CMK (cell line): ENCODE measurements at places on chromosomes 6 and 20.
A peak's percentile ranks its signal among the peaks of the same experiment; 100 is the strongest.

GRCh38 chr20:24617757-24618450, 148.5 kb downstream of the SYNDIG1 start:
- DNase-seq = no peak

DNA sequence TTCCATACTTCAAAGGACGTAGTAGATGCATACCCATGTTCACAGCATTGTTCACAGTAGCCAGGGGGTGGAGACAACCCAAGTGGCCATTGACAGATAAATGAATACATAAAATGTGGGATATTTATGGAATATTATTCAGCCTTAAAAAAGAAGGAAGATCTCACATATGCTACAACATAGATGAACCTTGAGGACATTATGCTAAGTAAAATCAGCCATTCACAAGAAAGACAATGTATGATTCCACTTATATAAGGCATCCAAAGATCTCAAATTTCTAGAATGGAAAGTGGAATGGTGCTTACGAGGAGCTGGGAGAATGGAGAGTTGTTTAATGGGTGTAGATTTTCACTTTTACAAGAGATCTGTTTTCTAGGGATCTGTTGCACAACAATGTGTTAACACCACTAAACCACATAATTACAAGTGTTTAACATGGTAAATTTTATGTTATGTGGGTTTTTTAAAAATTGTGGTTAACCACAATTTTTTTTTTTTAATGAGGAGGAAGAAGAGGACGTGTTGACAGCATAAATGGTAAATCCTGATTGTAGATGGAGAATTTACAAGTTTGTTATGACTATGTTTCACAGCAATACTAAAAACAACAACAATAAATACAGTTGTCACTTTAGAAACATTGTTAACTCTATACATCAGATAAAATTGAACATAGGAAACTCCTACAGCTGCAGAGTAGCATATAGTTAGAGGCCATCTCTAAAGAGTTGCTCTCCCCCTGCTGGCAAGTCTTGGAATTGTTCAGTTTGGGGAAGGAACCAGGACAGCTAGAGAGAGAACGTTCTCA, 41.6 kb downstream of the CCN2 start:
- DNase-seq = peak; percentile 54

DNA sequence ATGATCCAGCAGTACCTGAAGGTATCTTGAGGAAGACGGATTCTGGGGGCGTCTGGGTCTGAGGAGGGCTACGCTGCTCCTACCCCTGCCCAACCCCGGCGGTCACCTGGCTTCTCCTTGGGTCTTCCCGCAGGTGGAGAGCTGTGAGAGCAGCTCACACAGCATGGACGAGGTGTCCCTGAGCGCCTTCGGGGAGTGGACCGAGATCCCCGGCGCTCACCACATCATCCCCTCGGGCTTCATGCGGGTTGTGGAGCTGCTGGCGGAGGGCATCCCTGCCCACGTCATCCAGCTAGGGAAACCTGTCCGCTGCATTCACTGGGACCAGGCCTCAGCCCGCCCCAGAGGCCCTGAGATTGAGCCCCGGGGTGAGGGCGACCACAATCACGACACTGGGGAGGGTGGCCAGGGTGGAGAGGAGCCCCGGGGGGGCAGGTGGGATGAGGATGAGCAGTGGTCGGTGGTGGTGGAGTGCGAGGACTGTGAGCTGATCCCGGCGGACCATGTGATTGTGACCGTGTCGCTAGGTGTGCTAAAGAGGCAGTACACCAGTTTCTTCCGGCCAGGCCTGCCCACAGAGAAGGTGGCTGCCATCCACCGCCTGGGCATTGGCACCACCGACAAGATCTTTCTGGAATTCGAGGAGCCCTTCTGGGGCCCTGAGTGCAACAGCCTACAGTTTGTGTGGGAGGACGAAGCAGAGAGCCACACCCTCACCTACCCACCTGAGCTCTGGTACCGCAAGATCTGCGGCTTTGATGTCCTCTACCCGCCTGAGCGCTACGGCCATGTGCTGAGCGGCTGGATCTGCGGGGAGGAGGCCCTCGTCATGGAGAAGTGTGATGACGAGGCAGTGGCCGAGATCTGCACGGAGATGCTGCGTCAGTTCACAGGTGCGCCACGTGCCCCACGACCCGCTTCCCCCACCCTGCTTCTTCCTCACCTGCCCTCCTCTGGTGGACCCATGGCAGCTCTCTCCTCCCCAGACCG, 166.9 kb upstream of the RNF24 start:
- DNase-seq = no peak

DNA sequence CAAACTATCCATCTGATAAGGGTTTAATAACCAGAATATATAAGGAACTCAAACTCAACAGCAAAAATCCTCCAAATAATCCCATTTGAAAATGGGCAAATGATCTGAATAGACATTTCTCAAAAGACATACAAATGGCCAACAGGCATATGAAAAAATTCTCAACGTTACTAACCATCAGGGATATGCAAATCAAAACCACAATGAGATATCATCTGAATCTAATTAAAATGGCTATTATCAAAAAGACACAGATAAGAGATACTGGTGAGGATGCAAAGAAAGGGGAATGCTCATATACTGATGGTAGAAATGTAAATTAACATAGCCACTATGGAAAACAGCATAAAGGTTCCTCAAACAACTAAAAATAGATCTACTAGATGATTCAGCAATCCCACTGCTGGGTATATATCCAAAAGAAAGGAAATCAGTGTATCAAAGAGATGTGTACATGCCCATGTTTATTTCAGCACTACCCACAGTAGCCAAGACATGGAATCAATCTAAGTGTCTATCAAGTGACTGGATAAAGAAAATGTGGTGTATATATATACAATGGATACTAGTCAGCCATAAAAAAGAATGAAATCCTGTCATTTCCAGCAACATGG, 6.1 kb upstream of the BRD2 start:
- no peak for DNase-seq

GRCh38 chr6:114364301-114364700, 21.5 kb upstream of the HS3ST5 start:
- DNase-seq = no peak

GRCh38 chr6:44474643-44475042, 87.1 kb downstream of the CDC5L start:
- DNase-seq = no peak

DNA sequence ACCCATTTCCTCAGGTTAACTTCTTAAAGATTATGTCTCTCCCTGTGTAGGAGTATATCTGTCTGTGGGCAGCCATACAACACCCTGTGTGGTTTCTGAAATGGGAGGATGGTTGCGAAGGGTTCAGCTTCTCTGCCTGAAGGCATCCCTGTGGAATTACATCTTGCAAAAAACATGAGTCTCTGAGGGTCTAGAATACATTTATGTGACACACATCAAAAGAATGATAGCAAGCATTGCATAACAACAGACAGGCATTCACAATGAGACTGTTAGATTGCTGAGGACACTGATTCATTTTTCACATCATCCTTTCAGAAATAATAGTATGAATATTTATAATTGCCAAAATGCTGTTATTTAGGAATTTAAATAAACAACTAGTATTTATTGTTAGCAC, 670.9 kb downstream of the HTR1B start:
- no peak for DNase-seq

- DNase-seq = no peak
Measured at GRCh38 chr20:20829681-20830080, 117.2 kb upstream of the RALGAPA2 start.

DNA sequence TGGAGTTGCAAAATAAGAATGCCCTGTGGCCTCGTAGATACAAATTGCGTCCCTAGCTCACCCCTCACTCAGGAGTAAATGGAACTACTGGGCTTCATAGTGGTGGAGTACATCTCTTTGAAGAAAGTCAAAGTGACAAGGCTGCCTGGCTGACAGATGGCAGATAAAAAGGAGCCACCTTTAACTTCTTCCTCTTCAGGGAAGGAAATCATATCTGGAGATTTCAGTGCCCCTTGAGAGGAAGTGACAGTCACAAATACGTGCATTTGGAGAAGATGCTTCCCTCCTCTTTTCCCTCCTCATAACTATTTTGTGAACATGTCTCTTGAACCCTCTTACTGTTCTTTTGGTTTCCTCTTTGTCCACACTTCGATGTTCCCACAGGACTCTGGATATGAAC, 43.2 kb downstream of the PPP1R3G start:
- no peak for DNase-seq
